Activated CD8-positive, alpha-beta memory T cell treated with anti-CD3 and anti-CD28 coated beads for 4 hours (primary cell): ENCODE measurements at places on chromosomes 4 and X.
A peak's percentile ranks its signal among the peaks of the same experiment; 100 is the strongest.

DNA sequence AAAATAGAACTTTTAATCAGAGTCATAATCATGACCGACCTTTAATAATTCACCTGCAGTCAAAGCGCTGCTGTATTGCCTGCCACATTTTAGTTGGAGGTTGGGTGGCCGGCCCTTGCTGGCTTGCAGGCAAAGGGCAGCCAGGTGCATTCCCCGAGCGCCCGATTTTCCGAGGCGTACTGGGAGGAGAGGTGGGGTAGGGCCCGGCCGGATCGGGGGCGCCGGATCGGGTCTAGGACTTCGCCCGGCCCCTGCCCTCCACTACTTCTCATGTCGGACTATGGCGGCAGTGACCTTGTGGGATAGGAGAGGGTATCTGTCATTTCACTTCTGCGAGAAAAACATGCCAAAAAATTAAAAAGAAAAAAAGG is 2.5 kb upstream of the RS1 start:
- DNase-seq: peak; percentile 0

DNA sequence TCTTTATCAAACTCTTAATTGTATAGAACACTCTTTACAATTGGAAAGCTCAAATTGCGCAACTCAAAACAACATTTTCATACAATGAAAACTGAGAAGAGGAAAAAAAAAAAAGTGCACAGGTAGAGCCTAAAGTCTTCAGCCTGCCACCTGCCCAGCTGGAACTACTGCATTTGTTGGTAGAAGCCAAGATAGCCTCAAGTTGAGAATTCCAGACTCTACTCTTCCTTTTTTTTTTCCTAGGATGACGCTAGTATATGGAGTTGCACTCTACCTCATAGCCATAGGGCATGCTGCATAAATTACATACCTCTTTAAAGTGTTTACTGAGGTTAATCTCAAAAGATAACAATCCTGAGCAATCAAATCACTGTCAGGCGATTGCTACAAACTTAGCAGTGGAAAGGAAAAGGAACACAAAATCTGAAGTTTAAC is 13.6 kb downstream of the ABCG2 start:
- no peak for DNase-seq

GRCh38 chr4:66558651-66559050 is 888.4 kb upstream of the EPHA5 start:
- DNase-seq: no peak

- DNase-seq: no peak
Observed at GRCh38 chr4:100146756-100147155, 43.5 kb downstream of the DDIT4L start.

DNA sequence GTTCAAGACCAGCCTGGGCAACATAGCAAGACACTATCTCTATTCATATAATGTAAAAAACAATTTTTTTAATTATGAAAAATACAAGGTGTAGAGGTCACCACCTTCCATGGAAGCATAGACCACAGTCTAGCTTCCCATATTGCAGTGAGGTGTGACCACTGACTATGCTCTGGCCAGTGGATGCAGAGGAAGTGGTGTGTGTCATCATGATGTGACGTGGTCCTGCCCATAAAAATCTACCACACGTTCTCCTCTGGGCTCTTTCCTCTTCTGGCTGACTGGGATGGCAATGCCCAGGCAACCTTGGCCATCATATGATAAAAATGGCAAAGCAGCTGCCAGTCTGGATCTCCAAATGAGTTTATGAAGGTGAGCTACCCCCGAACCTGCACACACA is 65.7 kb downstream of the RBM47 start:
- no peak for DNase-seq

- DNase-seq: no peak
Observed at GRCh38 chr4:165758086-165758485, 115.0 kb upstream of the TLL1 start.

GRCh38 chr4:119675391-119675790 is 46.8 kb upstream of the PDE5A start:
- no peak for DNase-seq
